Lung (tissue), 17 donors: ENCODE measurements at places on chromosomes 6 and 20. TPM values are rescaled to one million over a fixed set of nuclear protein-coding genes. Genes with fewer than 3 reads are reported as not detected.

GRCh38 chr6:42448391-42448790, 3.3 kb downstream of the TRERF1 start:
- H3K36me3 ChIP-seq = no peaks in the 10 kb centered on the region
- no peaks in the 10 kb centered on the region for H3K27me3 ChIP-seq
- no peak overlapping the region for H3K4me3 ChIP-seq
- peak; percentile 46 for DNase-seq
- no peaks in the 10 kb centered on the region for H3K4me1 ChIP-seq

DNA sequence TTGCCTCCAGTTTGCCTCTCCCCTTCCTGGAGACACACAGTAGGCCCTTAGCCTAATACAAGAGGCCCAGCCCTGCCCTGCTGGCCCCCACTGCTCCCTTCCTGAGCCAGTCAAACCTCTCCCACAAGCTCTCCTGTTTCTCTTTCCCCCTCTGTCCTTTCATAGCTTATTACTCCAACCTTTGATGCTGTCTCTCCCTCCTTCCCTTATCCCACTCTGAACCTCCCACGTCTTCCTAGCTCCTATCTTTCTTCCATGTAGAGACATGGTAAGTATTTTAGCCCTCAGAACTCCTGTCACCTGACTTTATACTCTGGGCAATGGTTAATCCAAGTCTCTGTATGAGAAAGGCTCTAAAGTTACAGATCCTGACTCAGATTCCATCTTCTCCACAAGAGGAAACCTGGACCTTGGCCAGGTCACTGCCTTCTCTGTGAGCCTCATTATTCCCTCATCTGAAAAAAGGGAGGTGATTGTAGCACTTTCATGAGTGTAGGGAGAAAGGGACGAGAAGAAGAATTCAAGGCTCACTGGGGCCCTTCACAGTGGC, 6.7 kb downstream of the TGIF2 start:
- H3K36me3 ChIP-seq = peaks cover 21% of the 10 kb centered on the region
- H3K27me3 ChIP-seq = no peaks in the 10 kb centered on the region
- no peak overlapping the region for H3K27ac ChIP-seq
- no peak overlapping the region for H3K4me3 ChIP-seq
- DNase-seq = no peak
- H3K4me1 ChIP-seq = peaks cover 5% of the 10 kb centered on the region

- peaks cover 46% of the 10 kb centered on the region for H3K27me3 ChIP-seq
- no peaks in the 10 kb centered on the region for H3K4me1 ChIP-seq
- no peak overlapping the region for H3K27ac ChIP-seq
- DNase-seq = no peak
- no peaks in the 10 kb centered on the region for H3K36me3 ChIP-seq
- no peak overlapping the region for H3K4me3 ChIP-seq
Measured at GRCh38 chr6:165821754-165822153, 158.7 kb upstream of the PDE10A start.

- no peaks in the 10 kb centered on the region for H3K4me1 ChIP-seq
- H3K4me3 ChIP-seq = no peak overlapping the region
- peak; percentile 68 for DNase-seq
- H3K27me3 ChIP-seq = no peaks in the 10 kb centered on the region
- H3K36me3 ChIP-seq = no peaks in the 10 kb centered on the region
Measured at GRCh38 chr6:48765352-48765961, 654.5 kb upstream of the PTCHD4 start.

DNA sequence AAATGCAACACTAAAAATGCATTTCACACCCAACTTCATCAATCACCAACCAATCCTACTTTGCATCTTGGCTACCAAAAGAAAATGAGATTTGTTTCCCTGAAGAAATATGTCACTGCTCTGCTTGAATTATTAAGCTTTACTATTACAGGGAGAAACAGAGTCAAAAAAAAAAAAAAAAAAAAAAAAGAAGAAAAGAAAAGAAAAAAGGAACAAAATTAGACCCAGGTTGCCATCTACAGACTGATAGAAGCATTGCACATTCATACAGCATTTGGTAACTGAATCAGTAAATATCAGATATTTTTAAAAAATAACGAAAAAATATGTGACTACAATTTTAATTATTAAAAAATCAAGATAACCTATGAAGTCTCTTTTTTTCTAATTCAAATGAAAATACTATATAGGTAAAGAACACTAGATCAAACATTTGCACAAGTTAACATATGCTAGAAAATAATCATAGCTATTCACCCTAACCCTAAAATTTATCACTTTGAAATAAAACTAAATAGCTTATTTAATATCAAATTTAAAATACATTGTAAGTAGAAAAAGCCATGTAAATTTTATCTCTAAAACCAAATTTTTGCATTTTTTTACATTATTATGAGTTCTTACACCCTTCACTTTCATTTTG, 83.3 kb downstream of the DCDC2 start:
- H3K36me3 ChIP-seq = no peaks in the 10 kb centered on the region
- no peaks in the 10 kb centered on the region for H3K4me1 ChIP-seq
- H3K27me3 ChIP-seq = no peaks in the 10 kb centered on the region

- peak; percentile 26 for DNase-seq
- no peak overlapping the region for H3K4me3 ChIP-seq
- peak overlapping the region; percentile 23 for H3K27ac ChIP-seq
- peaks cover 11% of the 10 kb centered on the region for H3K4me1 ChIP-seq
- no peaks in the 10 kb centered on the region for H3K27me3 ChIP-seq
Measured at GRCh38 chr6:138526822-138527235, 27.5 kb upstream of the NHSL1 start.

- no peaks in the 10 kb centered on the region for H3K4me1 ChIP-seq
- no peak overlapping the region for H3K27ac ChIP-seq
- no peaks in the 10 kb centered on the region for H3K36me3 ChIP-seq
- DNase-seq = no peak
- no peak overlapping the region for H3K4me3 ChIP-seq
Measured at GRCh38 chr6:1178590-1178989, 133.3 kb upstream of the FOXQ1 start.

- no peaks in the 10 kb centered on the region for H3K27me3 ChIP-seq
- no peaks in the 10 kb centered on the region for H3K36me3 ChIP-seq
- peaks cover 28% of the 10 kb centered on the region for H3K4me1 ChIP-seq
- H3K27ac ChIP-seq = no peak overlapping the region
- no peak overlapping the region for H3K4me3 ChIP-seq
Measured at GRCh38 chr20:36775826-36776225, 2.3 kb upstream of the DSN1 start.

DNA sequence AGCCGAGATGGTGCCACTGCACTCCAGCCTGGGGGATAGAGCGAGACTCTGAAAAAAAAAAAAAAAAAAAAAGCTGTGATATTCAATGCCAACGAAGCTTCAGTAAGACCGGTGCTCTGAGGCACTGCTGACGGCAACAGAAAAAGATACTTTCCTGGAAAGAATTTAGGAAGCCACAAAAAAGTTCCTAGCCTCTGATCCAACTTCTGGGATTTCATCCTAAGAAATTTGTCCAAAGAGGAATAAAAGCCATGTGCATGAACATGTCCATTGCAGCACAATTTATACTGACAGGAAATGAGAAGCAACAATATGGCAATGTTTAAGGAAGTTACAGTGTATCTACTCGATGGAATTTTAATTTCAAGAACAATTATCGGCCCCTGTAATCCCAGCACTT, 24.5 kb upstream of the CARMIL1 start:
- H3K27ac ChIP-seq = no peak overlapping the region
- H3K36me3 ChIP-seq = no peaks in the 10 kb centered on the region
- no peaks in the 10 kb centered on the region for H3K27me3 ChIP-seq

- no peak overlapping the region for H3K27ac ChIP-seq
- H3K4me3 ChIP-seq = no peak overlapping the region
- no peak for DNase-seq
- H3K4me1 ChIP-seq = no peaks in the 10 kb centered on the region
- H3K27me3 ChIP-seq = peaks cover 3% of the 10 kb centered on the region
Measured at GRCh38 chr6:7916959-7917358, 6.4 kb upstream of the TXNDC5 start.

DNA sequence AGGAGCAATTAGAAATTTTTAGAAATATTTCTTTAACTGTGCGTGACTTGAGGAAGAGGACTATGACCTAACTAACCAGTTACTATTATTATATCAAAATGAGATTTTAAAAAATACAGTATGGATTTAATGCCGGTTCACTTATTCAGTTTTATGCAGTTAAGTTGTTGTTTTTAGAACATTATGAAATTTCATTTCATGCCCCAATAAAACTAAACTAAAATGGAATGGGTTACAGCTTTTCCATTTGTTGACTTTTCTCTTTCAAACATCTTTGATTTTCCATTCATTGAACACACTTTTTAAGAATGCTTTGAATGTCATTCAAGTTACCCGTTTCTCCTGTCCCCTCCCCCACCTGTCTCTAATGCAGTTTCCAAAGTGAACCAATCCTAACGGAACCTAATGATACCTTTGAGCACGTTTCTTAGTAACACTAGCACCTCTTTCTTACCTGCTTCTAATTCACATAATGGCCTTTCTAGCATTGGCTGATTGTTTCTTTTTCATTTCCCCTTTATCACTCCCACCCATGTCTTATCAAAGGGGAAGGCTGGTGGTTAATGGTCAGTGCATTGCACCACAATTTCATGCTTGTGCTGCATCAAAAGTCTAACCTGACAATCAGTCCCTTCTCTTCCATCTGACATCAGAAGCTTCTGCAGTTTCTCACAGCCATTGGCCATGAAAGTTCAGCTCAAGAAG, 262.2 kb upstream of the TAB2 start:
- H3K36me3 ChIP-seq = no peaks in the 10 kb centered on the region
- no peaks in the 10 kb centered on the region for H3K4me1 ChIP-seq
- H3K27me3 ChIP-seq = no peaks in the 10 kb centered on the region
- H3K4me3 ChIP-seq = no peak overlapping the region
- no peak for DNase-seq

DNA sequence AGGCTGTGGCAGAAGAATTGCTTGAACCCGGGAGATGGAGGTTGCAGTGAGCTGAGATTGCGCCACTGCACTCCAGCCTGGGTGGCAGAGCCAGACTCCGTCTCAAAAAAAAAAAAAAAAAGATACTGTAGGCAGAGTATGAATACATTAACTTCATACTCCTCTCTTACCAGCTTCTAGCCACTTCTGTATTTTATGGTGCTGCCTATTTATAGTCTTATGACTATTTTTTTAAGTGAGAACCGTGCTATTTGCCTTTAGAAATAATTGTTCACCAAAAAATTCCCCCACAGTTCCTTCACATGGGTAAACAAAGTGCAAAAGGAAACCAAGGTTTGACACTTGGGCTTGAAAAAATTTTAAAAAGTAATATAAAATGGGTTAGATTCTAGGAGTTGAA, 1.5 kb upstream of the SNRNP48 start:
- no peak overlapping the region for H3K27ac ChIP-seq
- H3K27me3 ChIP-seq = no peaks in the 10 kb centered on the region
- no peaks in the 10 kb centered on the region for H3K36me3 ChIP-seq
- DNase-seq = no peak
- no peak overlapping the region for H3K4me3 ChIP-seq

GRCh38 chr6:89895276-89895874, 1.1 kb downstream of the GJA10 start:
- no peaks in the 10 kb centered on the region for H3K36me3 ChIP-seq
- no peak overlapping the region for H3K27ac ChIP-seq
- H3K4me3 ChIP-seq = no peak overlapping the region
- H3K4me1 ChIP-seq = no peaks in the 10 kb centered on the region
- DNase-seq = peak; percentile 78
- H3K27me3 ChIP-seq = no peaks in the 10 kb centered on the region

- H3K4me1 ChIP-seq = no peaks in the 10 kb centered on the region
- no peak overlapping the region for H3K27ac ChIP-seq
- no peak overlapping the region for H3K4me3 ChIP-seq
- peak; percentile 23 for DNase-seq
- H3K27me3 ChIP-seq = no peaks in the 10 kb centered on the region
- H3K36me3 ChIP-seq = peaks cover 1% of the 10 kb centered on the region
Measured at GRCh38 chr6:108323710-108324466, 29.0 kb downstream of the AFG1L start.

GRCh38 chr20:23097636-23098580, 11.8 kb upstream of the CD93 start:
- H3K4me3 ChIP-seq = no peak overlapping the region
- no peaks in the 10 kb centered on the region for H3K27me3 ChIP-seq
- H3K4me1 ChIP-seq = no peaks in the 10 kb centered on the region
- no peak overlapping the region for H3K27ac ChIP-seq

DNA sequence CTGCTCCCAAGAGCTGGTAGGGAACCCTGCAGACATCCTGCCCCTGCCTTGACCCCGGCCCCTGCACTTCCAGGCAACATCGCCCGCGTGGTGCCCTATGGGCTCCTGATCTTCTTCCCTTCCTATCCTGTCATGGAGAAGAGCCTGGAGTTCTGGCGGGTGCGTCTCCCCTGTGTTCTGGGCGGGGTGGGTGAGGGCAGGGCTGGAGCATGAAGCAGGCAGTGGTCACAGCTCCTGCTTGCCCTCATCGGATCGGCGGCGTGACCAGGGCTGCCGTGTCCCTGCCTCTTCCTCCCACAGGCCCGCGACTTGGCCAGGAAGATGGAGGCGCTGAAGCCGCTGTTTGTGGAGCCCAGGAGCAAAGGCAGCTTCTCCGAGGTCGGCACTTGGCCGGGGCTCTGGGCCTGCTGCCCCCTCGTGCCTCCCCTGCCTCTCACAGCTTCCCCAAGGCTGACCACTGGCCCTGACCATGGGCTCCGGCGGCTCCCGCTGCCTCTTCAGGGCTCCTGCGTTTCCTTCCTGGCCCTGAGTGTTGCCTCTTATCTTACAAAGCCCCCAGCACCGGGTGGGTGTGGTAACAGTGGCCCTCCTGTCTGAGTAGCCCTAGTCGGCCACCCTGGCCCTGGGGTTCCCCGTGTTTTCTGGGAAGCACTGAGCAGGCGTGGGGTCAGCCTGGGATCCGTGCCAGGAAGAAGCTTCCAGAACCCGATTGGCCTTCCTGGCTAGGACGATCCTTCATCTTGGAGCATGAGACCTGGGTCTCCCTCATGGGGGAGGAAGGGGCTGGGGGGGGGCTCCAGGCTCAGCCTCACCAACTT, 8.0 kb upstream of the TNFRSF6B start:
- H3K27me3 ChIP-seq = no peaks in the 10 kb centered on the region
- H3K4me3 ChIP-seq = no peak overlapping the region
- H3K27ac ChIP-seq = peak overlapping the region; percentile 95
- no peaks in the 10 kb centered on the region for H3K4me1 ChIP-seq
- no peaks in the 10 kb centered on the region for H3K36me3 ChIP-seq
- no peak for DNase-seq

GRCh38 chr20:45322952-45323383, 14.9 kb upstream of the MATN4 start:
- H3K4me3 ChIP-seq = no peak overlapping the region

Gene TNFRSF21
- 36.6 TPM for total RNA-seq

Gene ZCCHC3
- 15.3 TPM for total RNA-seq

Gene PRDM1
- total RNA-seq = 9.5 TPM

Gene CST2
- not detected for total RNA-seq

Gene CST4
- total RNA-seq = not detected

Gene NTSR1
- total RNA-seq = 0.46 TPM

Gene CST1
- not detected for total RNA-seq

Gene ITPR3
- 89.5 TPM for total RNA-seq

Gene RIMS1
- total RNA-seq = 2.9 TPM

Gene KPNA5
- total RNA-seq = 11.2 TPM

Gene CCDC170
- 21.3 TPM for total RNA-seq

Gene GRM1
- 0.09 TPM for total RNA-seq

Gene LY6G5C
- total RNA-seq = 5.0 TPM

Gene FAM110A
- total RNA-seq = 8.6 TPM

Gene FOXO3
- 101 TPM for total RNA-seq

Gene TAAR6
- not detected for total RNA-seq

Gene SLC26A8
- total RNA-seq = 0.61 TPM

Gene SLC52A3
- total RNA-seq = 2.7 TPM
